Activated CD8-positive, alpha-beta T cell treated with anti-CD3 and anti-CD28 coated beads, Interleukin-2, amount 10 ng/mL, durations not matched to agents 7 days and 5 days (primary cell): ENCODE measurements at places on chromosomes 6 and 20. TPM values are rescaled to one million over a fixed set of nuclear protein-coding genes. Genes with fewer than 3 reads are reported as not detected.

GRCh38 chr6:100078509-100078908, 84.5 kb upstream of the MCHR2 start:
- no peak for DNase-seq

DNA sequence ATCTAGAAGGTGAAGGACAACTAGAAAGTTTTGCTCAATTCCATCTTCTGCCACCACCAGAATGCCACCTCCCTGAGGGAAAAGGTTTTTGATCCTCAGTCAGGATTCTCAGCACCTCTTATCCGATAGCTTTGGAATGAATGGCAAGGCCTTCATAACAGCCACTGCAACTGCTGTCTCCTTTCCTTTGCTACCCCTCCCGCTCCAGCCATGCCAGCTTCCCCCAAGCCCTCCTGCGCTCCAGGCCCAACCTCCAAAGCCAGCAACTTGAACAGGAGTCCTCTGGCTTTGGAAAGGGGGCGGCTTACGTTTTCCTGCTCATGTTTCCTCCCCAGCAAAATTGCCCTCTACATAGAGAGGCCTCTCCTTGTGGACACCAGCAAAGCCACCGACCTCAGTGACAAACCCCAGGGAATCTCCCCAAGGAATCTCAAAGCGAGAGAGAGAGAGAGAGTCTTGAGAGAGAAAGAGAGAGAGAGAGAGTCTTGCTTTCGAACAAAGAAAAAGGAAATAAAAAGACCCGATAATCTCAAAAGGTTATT, 420 bp upstream of the BTN2A1 start:
- no peak for DNase-seq

GRCh38 chr6:55882718-55883569, 7.6 kb upstream of the BMP5 start:
- DNase-seq, result no peak

DNA sequence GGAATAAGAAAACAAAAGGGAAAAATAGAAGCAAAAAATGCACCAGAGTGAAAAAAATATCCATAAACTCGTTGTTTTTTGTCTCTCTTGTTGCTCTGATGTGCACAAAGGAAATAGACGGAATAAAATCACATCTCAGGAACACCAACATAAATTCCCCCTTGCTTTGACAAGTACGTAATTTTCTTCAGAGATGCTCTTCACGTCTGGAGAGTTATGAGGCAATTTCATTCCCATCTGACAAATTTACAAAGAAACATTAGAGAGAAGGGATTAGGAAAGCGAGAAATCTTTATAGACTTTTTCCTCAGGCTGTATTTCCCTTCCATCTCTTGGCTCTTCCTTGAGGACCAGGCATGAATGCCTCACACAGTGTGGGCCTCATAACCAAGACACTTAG, 250.1 kb upstream of the ZFP64 start:
- no peak for DNase-seq

DNA sequence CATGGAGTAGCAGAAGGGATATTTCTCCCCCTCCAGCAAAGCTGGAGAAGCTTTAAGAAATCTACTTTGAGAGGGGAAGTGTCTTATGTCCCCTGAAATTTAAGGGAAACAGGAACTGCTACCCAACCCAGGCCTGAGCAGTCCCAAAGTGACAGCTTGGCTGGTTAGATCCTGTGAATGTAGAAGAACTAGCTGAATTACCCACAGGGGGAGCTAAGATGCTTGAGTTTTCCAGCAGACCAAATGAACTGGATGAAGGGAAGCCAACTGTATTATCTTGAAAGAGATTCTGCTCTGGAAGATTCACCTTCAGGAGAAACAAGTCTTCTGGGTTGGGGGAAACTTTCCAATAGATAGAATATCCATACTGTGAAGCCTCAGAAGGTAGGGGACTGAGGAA, 303.3 kb upstream of the MMS22L start:
- no peak for DNase-seq

- no peak for DNase-seq
Measured at GRCh38 chr6:161327360-161327953, 53.6 kb upstream of the AGPAT4 start.

- DNase-seq, result no peak
Measured at GRCh38 chr6:137216875-137217553, 2.2 kb downstream of the IFNGR1 start.

GRCh38 chr20:23116311-23117089, 30.4 kb upstream of the CD93 start:
- no peak for DNase-seq

- no peak for DNase-seq
Measured at GRCh38 chr6:93679836-93680235, 260.5 kb upstream of the EPHA7 start.

DNA sequence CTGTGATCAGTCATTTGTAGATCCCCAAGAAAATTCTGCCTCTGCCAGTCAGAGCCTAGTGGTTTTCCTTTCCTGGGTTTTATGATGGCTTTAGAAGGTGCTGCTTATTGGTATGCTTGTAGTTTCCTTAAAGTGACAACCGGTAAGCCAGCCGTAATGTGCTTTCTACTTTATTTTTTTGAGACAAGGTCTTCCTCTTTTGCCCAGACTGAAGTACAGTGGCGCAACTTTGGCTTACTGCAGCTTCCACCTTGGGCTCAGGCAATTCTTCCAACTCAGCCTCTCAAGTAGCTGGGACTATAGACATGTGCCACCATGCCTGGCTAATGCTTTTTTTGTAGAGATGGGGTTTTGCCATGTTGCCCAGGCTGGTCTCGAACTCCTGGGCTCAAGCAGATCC, 23.5 kb downstream of the MCM8 start:
- DNase-seq, result no peak

- DNase-seq, result no peak
Measured at GRCh38 chr20:38386004-38386403, 39.7 kb downstream of the LBP start.

GRCh38 chr20:46512943-46513844, at the start of gene ZNF334:
Gene ZNF334 (minus strand): TSS chr20:46513559. CDS start chr20:46512102, 1,457 bp downstream.
- DNase-seq, result peak; percentile 41

DNA sequence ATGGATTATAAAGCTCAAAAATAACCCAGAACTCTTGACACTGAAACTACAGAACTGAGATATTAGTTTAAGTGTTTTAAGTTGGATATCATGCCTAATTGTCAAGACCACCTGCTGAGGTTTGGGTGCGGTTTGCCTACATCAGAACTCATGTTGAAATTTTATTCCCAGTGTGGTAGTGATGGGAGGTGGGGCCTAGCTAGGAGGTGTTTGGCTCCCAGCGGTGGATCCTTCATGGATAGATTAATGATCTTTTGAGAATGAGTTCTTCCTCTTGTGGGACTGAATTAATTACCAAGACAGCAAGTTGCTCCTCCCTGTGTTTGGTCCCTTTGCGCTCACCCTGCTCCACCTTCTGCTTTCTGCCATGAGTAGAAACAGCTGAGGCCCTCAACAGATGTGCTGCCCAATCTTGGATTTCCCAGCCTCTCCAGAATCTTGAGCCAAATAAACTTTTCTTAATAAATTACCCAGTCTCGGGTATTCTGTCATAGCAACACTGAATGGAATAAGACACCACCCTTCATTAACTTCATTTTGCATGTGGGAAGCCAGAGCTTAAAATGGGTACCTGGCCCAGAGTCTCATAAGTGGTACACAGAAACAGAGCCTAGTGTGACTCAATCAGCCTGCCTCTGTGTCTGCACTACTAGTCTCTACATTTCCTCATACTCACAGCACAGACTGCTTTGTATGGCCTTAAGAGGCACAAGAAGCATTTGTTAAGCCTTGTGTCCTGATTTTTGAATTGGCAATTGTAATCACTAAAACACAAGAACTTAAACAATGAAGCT, 158.4 kb downstream of the IBTK start:
- no peak for DNase-seq

Gene PPP1R3G
- total RNA-seq, result 0.11 TPM

Gene C20orf204
- 6.4 TPM for total RNA-seq

Gene ULBP3
- 2.9 TPM for total RNA-seq

Gene OR2J3
- not detected for total RNA-seq

Gene GMNN
- 88.4 TPM for total RNA-seq
